ENCODE measurements at places on chromosomes 7 and 10.

GRCh38 chr10:110918269-110918642 lies 724 bp downstream of the BBIP1 start:
- no peak for DNase-seq

GRCh38 chr10:42691361-42692120 lies 53.2 kb upstream of the ZNF33B start:
- no peak for DNase-seq

DNA sequence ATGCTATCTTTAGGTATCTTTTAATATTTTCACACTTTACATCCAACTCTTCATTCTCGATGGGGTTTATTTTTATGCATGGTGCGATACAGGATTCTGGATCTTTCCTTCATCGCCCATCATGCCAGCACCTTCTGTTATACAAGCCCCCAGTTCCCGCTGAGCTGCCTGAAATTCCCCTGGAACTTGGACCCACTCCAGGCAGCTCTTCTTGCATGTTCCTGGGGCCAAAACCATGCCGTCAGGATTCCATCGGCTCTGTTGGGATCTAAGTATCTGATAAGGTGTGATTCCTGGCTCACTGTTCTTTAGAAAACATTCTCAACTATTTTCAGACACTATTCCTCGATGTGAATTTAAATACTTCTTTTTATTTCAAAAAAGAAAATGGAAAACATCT lies 40.5 kb upstream of the PPP2R2D start:
- no peak for DNase-seq

DNA sequence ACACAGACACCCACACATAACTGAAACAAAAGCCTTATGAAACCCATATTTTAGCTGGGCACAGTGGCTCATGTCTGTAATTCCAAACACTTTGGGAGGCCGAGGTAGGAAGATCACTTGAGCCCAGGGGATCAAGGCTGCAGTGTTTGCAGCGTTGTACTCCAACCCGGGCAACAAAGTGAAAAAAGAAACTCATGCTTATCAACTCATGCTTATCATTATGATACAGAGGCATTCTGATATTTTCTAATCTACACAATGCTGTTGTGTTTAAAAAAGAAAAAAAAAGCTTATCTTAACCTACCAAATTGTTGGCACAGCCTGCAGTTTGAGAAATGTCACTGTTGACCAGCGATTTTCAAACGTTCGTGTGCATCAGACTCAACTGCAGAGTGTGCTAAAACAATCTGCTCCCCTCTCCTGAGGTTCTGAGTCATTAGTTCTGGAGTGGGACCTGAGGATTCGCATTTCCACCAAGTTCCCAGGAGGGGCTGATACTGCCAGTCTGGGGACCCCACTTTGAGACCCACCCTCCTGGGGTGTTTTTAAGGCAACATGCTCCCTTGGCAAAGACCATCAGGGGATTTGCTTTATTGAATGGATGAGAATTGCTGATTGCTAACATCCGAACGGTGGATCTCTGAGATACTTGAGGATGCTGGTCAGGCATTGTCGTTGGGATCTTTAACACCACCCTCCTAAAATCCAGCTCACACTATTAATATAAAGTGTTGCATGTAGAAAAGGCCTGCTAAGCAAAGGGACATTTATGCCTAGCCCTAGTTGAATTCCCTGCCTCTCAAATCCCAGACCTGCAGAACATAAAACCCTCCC lies 16.2 kb downstream of the CHST3 start:
- no peak for DNase-seq

DNA sequence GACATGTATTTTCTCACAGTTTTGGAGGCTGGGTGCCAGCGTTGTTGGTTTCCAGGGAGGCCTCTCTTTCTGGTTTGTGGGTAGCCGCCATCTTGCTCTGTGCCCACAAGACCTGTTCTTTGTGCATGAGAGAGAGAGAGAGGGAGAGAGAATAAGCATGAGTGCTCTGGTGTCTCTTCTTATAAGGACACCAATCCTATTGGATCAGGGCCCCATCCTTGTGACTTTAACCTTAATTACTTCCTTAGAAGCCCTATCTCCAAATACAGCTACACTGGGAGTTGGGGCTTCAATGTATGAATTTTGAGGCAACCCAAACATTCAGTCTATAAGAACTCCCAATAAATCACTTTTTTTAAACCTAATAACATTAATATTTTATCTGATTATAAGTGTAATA lies 114.6 kb downstream of the PARP12 start:
- DNase-seq, result no peak

GRCh38 chr10:101228966-101229265 lies 347 bp downstream of the LBX1 start:
- DNase-seq, result no peak
